ENCODE measurements at places on chromosomes 11 and 22.

- DNase-seq, result peak; percentile 76
Measured at GRCh38 chr11:106990331-106990730, 27.9 kb downstream of the GUCY1A2 start.

DNA sequence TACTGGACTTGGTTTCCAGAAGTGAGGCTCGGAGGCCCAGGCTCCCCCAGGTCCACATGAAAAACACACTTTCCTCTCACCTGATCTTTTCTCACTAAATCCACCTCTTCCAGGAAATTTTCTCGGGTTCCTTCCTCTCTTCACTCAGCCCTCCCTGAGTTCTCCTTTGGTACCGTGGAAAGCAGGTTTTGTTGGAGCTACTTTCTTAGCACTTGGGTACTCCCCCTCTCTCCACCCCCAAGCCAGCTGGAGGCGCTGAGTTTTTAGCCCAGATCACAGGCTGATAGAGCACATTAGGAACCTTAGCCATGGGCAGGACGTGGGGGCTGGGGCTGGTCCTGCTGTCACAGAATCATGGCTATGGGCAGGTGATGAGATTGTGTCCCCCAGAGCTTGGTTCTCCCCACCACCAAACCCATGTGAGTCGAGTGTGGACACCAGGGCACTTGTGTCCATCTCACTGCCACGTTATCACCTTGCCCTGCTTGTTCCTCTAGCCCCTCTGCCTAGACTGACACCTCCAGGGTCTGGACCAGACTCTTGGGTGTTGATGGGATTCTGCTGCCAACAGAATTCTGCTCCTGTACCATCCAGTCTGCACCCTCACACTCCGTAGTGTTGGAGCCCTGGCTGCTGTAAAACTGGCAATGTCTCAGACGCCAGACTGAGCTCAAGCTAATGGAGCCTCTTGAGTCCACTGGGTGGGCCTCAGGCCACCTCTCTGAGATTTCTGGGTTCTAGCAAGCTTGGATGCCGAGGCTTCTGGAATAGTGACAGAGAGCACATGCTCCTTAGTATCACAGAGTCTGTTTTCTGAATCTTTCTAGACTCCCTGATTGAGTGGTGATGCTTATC lies 74.9 kb upstream of the NARS2 start:
- DNase-seq, result no peak

- peak; percentile 98 for DNase-seq
Measured at GRCh38 chr11:118435893-118436624, at the start of gene KMT2A. Gene KMT2A (plus strand): TSS chr11:118436492. CDS start chr11:118436513, 21 bp downstream.

DNA sequence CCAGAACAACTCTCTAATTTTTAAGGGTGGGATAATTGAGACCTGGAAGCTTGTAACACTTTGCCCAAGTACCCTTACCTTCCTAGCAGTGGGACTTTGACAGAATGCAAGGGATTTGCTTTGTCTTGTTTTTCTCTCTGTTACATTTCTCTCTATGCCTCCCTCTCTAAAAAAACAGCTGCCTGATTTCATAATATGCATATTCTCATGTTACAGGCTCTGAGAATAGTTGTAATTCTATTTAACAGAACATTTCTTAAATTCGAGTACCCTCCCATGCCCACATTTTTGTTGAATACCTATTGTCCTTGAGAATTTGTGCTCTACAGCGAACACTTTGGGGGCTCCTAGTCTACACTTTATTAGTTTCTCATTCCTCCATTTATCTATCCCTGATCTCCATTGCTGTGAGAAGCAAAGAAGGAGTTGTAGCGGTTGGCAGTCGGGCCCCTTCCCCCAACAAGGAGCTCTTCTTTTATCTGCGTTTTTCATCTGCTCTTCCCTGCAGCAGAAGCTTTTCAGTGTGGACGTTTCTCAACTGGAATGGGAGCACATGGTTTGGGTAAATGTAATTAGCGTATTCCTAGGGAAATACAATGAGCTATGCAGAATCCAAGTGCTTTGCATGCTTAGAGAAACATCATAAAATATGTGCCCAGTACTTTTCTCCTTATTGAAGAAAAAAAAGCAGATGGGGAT lies 117.7 kb upstream of the CCDC90B start:
- DNase-seq, result no peak

DNA sequence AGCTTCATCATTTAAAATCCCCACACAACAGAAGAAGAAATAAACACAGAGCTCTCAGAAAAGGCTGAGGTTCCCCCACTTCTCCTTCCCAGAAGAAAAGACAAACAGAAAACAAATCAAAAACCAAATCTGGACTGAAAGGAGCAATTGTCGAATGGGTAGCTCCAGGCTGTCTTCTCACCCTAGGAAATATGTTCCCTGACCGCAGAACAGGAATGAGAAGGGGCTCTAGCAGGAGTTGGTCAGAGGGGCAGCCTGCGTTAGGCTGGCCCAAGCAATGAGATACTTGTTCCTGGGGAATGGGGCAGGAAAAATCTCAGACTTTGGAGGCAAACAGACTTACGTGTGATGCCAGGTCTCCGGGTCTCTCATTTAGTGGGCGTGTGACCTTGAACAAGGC lies 562.6 kb upstream of the CADM1 start:
- DNase-seq, result no peak

GRCh38 chr11:12503039-12503484 lies 125.7 kb downstream of the PARVA start:
- no peak for DNase-seq

GRCh38 chr11:72637198-72637597 lies 37.0 kb downstream of the PDE2A start:
- no peak for DNase-seq

GRCh38 chr22:21972293-21972779 lies 10.3 kb downstream of the TOP3B start:
- no peak for DNase-seq

DNA sequence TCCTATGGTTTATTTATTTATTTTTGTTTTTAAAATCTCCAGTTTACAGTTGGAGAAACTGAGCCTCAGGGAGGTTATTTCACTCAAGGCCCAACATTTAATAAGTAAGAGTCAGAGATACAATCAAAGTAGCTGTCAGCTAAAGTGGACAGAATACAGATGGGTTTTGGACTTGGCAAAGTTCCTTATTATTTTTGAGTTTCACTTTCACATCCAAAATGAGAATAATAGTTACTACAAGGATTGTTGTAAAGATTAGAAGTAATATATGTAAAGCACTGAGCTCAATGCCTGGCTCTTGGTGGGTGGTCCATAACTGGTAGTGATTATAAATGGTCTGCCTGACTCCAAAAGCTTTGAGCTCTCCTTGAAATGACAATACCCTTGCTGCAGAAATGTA lies 87.5 kb upstream of the SESN3 start:
- no peak for DNase-seq

DNA sequence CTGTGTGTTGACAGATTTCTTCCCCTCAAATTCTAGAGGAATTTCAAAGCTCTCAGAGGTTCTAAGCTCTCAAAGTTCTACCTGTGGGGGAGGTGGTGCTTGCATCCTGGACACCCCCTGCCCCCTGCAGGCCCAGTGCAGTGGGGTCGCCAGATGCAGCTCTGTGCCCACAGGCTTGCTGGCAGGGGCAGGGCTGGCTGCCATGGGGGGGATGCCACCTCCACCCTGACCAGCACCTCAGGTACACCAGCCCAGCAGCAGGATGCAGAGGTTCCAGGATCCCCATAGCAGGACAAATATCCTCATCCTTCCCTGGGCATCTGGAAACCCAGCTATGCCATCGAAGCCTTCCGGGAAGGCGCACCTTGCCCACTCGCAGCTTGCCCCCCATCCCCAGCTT lies 91.1 kb downstream of the BRD1 start:
- no peak for DNase-seq

GRCh38 chr11:86931548-86932258 lies 23.5 kb downstream of the FZD4 start:
- no peak for DNase-seq

DNA sequence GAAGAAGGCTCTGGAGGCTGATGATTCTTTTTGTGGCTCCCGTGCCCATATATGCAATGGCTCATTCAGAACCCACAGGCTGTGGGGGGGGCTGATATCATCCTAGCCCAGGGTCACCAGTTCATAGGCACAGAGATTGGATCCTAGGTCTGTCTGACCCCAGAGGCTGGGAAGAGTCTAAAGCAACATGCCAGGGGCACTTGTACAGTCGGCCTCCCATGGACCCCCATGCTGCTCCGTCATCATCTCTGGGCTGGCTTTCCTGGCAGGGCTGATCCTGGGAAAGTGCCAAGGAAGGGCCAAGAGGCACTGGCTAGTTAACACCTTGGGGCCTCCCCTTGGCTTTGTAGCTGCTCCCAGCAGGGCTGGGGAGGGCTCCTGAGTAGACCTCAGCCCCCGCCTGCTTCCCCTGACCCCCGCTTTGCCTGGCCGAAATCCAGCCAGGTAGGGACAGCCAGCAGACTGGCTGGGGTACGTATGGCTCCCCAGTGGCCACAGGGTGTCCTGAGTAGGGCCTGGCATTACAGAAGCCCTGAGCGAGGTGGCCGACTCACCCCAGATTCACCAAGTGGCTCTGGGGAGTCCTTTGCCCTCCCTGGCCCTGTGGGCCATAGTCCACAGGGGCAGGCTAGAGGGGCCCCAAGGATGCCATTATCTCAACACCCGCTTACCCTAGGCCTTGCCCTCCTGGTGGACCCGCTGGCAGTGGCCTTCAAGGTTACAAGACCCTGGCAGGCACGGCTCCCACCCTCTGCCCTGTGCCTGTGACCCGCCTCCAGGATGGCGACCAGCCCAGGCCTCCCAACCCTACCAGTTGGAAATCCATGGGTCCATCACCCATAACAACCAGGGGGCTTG lies 22.5 kb downstream of the FADS3 start:
- no peak for DNase-seq

- DNase-seq, result peak; percentile 89
Measured at GRCh38 chr11:94926698-94927237, 46.6 kb downstream of the CWC15 start.

- no peak for DNase-seq
Measured at GRCh38 chr22:39622881-39623367, 52.4 kb downstream of the CACNA1I start.

DNA sequence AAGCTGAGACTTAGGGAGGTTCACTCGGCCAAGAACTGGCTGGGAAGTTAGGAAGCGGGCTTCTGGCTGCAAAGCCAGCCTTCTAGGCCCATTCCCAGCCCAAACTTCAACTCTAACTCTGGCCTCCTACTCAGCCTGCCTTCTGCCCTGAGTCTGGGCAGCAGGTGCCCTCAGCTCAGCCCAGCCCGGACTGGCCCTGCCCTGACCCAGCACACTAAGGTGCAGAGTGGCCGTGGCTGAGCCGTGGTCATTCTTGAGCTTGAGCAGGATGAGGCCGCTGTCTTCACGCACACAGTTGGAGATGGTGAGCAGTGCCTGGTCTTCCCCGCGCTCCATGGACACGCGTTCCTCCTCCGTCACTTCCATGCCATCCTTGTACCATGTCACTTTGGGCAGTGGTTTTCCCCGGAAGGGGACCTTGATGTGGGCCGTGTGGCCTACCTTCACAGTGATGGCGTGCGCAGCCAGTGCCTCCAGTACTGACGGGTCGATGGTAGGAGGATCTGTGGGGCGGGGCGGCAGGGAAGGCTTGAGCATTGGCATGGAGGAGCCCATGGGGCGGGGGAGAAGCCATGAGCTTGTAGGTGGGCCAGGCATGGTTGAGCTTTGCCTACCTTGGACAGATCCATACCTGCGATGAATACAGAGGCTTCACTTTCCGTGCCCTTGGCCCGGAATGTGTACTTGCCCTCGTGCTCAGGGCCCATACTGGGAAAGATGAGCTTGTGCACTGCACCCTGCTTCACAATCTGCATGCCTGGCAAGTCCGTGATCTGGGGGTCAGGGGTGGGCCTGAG lies 12.1 kb downstream of the IGSF22 start:
- DNase-seq, result no peak

GRCh38 chr11:15223318-15223717 lies 108.6 kb downstream of the INSC start:
- DNase-seq, result no peak

DNA sequence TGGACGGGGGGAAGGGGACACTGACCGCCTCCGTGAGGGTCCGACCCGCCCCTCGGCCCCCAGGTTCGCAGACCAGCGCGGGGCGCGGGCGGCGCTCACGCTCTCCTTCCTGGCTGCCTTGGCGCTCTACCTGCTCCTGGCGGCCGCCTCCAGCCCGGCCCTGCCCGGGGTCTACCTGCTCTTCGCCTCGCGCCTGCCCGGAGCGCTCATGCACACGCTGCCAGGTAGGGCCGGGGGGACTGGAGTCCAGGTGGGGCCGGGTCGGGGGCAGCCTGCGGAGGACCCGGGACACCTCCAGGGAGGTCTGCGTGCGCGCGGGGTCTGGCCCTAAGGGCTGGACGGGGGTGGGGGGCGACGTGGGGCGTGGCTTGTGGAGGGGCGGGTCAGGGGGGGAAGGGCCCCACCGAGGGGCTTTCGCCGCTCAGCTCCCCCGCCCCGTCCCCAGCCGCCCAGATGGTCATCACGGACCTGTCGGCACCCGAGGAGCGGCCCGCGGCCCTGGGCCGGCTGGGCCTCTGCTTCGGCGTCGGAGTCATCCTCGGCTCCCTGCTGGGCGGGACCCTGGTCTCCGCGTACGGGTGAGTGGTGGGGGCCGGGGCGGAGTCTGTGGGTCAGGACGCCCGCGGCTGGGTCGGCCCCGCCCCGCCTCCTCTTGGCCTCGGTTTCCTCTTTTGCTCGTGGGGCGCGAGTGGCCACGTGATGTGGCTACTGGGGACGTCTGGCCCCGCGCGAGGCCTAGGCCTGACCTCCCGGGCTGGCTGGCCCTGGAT lies 19.9 kb downstream of the PHLDA2 start:
- DNase-seq, result no peak

DNA sequence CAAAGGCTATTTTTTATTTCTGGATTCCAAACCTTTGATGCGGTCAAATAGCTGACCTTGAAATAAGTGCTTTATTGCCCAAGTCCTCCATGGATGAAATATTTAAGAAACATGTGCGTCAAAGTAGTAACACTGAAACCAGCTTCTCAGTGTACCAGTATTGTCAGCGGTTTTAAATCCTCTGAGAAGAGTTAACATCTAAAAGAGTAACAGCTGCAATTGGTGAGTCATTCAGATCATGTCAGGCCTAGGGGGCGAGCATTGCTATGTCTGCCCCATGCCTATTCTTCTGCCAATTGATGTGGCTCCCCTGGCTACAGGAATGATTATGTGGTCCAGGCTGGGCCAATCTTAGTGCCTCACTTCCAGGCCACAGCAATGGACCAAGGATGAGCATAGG lies 263.3 kb upstream of the SORL1-AS1 start:
- DNase-seq, result no peak

DNA sequence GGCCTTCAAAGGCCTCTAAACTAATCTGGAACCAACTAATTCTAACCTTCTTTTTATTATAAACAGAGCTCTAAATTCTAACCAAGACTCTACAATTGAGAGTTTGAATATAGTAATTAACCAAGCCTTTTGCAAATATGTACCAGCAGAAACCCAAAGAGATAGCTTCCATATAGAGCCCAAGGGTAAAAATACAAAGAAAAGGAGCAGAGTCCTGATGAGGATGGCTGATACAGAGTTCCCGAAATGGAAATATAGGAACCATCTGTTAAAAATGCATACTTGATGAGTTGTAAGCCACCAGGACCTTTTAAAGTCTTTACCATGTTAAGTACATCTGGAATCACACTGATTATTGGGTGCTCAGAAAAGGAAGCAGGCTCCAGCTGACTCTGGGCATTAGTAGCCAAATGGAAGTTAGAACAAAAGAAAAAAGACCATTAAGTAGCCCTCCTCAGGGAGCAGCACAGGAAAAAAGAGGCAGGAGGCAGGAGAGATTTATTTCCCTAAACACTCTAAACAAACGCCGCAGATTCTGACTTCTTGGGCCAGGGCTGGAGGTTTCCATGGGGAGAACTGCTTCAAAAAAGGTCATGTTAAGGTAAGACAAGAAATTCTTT lies 463.1 kb upstream of the FAT3 start:
- no peak for DNase-seq

GRCh38 chr11:118812485-118812884 lies 21.5 kb upstream of the DDX6 start:
- DNase-seq, result no peak

Measured in cardiac septum (tissue), 1 donor.